EL (cell line): ENCODE measurements at places on chromosomes 3 and 15.

DNA sequence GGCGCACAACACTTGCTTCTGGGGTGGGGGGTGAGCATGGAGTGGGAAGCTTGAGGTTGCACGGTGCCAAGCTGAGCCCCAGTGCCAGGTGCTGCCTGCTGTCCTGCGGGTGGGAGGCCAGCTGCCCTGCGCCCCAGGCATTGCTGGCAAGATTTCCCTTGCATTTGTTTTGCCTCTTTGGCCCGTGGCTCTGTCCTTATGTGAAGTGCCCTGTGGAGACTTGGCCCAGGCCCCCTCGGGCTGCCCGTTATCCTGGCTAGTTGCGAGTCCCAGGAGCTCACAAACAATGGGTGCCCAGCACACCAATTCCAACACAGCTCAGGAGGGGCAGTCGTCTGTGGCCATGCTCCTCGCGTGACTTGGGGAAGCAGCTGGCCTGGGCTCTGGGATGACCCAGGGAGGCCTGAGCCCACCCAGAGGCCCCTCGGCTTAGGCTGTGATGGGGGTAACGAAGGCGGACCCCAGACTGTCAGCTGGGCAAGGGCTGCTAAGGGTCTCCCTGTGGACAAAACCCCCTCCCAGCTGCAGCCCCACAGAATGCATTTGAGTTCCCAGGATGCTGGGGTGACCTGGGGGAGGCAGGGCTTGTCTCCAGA is 5.9 kb downstream of the C3orf22 start:
- DNase-seq: no peak

DNA sequence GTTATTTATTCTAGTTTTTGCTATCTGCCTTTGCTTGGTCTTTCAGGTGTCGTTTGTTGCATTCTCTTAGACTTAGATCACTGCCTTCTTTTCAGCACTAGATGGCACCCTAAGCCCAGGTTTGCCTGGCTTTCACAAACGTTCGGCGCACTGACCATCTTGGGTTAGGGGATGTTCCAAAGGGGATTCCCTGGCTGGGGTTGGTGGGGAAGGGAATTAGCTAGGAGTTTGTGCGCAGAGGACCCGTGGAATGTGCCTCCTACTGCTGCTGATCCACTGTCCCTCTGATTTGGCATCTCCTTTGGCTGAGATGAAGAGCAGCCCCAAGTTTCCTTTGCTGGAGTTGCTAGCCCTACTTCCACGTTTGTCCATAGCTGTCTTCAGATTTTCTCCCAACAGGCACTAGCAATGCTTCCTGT is 33.9 kb downstream of the PFN2 start:
- DNase-seq: peak; percentile 70

DNA sequence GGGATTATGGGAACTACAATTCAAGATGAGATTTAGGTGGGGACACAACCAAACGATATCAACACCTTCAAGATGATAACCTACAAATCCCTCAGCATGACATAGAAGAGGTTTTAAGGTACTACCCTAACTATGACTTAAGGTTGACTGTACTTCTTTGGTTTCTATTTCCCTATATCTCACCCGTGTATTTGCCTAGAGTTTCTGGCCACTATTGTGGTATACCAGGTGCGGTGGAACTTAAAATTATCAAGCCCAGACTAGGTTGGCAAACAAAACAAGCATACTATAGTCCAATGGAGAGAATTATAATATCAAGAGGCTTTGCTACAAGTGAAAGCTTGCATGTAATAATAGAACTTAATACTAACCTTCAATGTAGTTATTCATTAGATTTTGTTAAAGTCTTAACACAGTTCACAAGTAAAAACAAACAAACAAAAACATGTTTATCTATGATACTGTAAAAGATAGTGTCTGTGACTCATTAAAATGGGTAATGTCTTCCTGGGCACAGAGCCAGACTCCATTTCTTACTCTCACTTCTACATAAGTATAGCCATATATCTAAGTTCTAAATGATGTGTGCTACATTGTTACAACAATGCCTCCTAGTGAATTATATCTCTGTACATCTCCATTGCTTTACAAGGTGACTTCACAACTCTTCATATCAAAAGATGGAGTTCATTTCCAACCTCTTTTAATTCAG is 479.1 kb downstream of the ZBBX start:
- DNase-seq: no peak

DNA sequence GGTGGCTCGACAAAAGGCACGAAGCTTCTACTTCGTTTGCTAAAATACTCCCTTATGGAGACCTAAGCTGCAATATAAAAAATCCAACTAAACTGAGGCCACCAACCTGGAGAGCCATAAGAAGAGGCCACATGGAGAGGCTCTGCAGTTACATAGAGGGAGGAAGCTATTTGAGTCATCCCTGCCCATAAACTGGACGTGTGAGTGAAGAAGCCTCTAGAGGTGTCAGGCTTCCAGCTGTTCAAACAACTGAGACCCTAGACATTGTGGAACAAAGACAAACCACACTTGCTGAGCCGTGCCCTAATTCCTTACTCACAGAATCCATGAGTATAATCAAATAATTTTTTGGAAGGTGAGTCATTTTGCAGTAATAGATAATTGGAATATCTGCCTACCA is 50.2 kb upstream of the GMNC start:
- peak; percentile 41 for DNase-seq
